NCI-H1092 (cell line): ENCODE measurements at places on chromosomes 1 and 21.
A peak's percentile ranks its signal among the peaks of the same experiment; 100 is the strongest.

DNA sequence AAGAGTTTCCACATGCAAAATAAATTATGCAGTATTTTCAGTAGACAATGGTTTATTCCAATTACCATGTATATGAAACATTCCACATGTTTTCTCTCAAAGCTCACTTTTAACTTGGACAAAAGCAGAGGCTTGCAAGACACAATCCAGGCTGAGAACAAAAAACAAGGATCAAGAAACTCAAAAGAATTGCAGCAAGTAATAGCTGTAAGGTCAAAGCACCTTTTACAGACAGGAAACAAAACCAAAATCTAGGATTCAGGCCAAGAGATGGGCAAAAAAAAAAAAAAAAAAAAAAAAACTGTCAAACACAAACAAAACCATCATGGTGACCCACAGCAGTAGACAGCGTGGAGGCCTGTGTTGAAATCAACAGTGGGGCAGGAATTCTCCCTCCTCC, 9.3 kb downstream of the RGS1 start:
- DNase-seq: no peak

GRCh38 chr1:3834701-3835100, 22.3 kb downstream of the CEP104 start:
- DNase-seq: no peak

DNA sequence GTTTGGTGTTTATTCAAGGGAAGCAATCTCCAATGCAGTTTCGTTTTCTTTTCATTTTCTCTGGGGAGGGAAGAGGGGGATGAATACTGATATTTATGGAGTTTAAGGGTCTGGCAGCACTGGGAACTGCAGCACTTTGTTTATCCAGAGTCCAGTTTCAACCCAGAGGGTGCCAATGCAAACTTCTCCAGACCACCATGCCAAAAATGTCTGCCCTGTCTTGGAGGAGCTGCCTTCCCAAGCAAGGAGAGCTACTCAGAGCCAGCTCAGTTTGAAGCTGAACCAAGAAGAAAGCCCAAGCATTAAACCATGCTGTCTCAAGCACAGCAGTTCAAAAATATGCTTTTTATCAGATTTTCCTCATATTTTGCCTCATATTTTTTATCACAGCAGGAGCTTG, 589.7 kb downstream of the LMO4 start:
- no peak for DNase-seq

- peak; percentile 65 for DNase-seq
Measured at GRCh38 chr1:110203021-110203661, 7.0 kb upstream of the KCNC4 start.

GRCh38 chr1:205016584-205016983, 26.4 kb upstream of the CNTN2 start:
- no peak for DNase-seq

DNA sequence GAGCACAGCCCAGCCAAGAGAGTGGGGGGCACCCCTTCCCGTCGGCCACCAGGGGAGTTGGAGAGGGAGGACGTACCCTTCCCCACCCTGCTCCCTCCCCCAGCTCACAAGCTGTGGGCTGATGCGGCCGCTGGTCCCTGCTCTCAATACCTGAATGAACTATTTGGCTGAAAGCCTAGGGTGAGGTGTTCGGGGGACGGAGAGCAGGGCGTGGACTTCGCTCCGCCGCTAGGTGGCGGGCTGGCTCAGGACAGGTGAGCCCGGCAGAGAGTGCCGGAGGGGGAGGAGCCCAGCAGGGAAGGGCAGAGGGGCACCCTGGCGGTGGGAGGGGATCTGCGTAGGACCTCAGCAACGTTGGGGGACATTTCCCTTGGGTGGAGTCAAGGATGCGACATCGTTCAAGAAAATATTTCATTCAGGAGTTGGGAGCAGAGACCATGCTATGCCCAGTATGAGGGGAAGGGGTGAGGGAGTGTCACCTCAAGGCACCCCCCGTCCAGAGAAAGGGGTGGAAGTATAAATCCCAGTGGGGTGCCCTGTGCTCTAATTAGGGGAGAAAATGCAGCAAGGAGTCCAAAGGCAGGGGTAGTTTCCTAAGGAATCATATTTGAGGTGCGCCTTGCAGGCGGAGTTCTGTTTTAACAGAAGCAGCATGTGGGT, 12.0 kb upstream of the RHBG start:
- peak; percentile 59 for DNase-seq

DNA sequence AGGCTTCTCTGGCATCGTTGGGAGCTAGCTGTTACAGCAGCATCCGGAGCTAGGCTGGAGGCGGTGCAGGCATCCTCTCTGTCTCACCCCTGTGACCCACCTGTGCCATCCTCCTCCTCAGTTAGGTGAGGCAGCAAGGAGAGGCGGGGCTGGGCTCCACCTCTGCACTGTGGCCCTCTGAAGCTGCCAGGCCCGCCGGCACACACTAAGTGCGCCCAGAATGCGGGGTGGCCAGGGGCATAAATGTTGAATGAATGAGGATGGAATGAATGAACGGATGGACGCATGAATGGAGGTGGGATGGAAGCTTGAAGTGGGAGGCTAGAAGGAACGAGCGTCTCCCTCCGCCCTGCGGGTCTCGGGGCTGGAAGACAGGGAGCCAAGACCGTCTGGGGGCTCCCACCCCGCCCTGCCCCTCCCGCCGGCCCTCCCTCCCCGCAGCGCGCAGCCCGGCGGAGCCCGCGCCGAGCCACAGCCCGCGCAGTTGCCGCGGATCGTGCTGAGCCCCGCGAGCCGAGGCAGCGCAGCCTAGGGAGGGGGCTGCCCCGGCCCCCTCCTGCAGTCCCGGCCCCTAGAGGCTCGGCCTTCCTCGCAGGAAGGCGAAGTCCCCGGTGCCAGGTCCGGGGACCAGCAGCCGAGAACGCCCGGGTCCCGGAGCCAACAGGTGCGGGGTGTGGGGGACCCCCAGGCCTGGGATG, at the start of gene HCRTR1:
Gene HCRTR1 (plus strand): TSS at position 472 of the 698 bp plus-strand sequence. CDS start 1,504 bp downstream, outside the sequence.
- no peak for DNase-seq

GRCh38 chr1:247561711-247562110, 12.8 kb downstream of the GCSAML start:
- no peak for DNase-seq

GRCh38 chr1:210214573-210215409, 17.8 kb upstream of the SERTAD4 start:
- no peak for DNase-seq

- no peak for DNase-seq
Measured at GRCh38 chr1:23793018-23793781, 2.3 kb downstream of the LYPLA2 start.

GRCh38 chr1:25110485-25110884, 121.8 kb downstream of the SYF2 start:
- DNase-seq: no peak

DNA sequence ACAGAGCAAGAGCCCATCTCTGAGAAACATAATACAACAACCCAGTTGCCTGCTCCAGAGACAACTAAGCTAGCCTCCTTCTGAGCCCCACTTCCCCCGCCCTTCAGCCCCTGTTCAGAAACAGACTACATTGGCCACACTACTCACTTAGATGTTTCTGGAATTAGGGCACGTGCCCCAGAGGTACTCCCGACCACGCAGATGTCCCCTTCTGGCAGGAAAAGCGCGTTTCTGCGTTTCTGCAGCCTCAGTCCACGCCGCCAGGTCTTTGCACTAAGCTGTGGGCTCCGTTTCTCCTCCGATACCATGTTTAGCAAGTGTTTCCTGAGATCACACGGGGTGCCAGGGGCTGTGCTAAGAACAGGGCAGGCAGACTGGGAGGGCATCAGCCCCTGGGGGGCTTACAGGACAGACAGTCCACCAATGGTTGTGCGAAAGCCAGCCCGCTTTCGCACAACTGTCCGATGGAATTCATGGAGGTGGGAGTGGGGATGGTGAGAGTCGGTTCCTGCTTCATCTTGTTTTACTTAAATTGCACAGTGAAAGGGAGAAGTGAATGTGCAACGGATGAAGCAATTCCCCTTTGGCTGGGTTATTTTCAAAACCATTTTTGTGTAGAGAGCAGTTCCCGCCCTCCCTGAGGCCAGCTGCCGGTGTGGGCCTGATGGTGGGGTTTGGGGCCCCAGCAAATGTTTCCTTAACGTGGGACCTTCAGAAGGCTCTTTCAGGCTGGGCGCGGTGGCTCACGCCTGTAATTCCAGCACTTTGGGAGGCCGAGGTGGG, 2.7 kb downstream of the PIK3CD start:
- no peak for DNase-seq

GRCh38 chr1:71014178-71014579, 33.4 kb downstream of the PTGER3 start:
- no peak for DNase-seq

GRCh38 chr1:193368302-193368701, 181.9 kb upstream of the B3GALT2 start:
- DNase-seq: no peak
